HuH-7 (cell line): ENCODE measurements at places on chromosomes 6 and 20.
A peak's percentile ranks its signal among the peaks of the same experiment; 100 is the strongest.

- DNase-seq, result peak; percentile 77
Observed at GRCh38 chr6:12289365-12289919, 719 bp upstream of the EDN1 start.

GRCh38 chr6:84019141-84019841 lies 14.3 kb upstream of the MRAP2 start:
- DNase-seq, result no peak

DNA sequence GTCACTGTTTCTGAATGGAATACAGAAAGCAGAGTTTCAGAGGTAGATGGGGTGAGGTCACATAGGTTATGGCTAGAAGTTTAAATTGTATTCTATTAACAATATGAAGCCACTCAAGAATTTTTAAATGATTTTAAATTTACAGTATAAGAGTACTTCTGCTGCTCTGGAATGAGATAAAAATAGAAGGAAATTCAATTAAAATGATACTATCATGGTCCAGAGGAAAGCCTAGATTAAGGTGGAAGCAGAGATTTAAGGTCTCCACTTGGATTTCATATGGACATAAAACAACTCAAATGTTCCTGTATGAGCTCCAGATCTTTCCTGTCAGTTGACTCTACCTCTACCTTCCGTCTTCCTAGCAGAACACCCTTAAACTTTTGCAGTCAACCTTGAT lies 68.6 kb downstream of the REV3L start:
- no peak for DNase-seq

DNA sequence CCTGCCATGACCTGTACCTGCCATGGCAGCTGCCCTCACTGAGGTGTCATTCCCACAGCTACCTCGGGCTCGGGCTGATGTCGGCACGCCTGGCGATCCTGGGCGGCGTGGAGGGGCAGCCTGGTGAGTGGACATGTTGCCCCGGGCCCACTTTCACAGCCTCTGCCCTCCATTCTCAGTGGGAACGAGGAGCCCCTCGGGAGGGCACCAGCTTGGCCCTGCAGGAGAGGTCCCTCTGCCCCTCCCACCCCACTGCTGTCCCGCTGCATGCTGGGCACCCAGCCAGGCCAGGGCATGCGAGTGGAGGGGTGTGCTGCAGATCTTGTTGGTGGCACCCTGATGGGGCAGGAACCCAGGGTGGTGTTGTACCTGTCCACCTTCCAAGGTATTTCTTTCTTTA lies 23.0 kb downstream of the ENTPD6 start:
- DNase-seq, result no peak

GRCh38 chr6:154614641-154615040 lies 104.2 kb upstream of the CNKSR3 start:
- no peak for DNase-seq

DNA sequence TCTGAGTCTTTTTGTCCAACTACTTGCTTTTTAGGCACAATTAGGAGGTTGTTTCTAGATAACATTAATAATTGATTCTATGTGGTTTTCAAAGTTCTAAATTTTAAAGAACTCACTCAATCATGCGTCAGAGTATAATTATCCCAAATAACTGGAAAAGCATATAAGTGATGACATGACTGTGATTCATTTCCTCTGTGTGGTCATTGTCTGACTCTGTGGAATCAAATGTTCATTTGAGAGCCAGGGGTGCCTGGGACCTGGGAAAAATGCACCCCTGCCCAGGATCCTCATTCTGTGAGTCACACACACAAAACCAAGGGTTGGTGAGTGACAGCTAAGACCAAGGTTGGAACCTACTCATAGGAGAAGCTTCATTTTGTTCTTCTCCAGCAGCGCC lies 127.1 kb upstream of the MLIP start:
- DNase-seq, result no peak

DNA sequence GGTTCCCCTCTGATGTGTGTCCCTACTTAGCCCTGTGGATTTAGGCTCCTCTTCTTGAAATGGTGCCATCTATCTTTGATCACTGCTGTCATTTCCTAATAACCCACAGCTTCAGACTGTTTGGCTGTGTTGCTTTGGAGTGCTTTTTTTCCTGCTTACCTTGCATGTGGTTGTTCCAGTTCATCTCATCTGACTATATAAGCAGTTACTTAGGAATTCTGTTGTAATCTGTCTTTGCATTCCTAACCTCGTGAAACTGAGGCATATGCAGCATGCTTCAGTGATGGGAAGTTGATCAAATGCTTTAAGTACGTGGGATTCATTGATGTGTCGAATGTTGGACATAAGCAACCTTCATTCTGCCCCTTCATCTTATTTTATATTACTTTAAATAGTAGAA lies 115.8 kb upstream of the FLRT3 start:
- DNase-seq, result no peak

DNA sequence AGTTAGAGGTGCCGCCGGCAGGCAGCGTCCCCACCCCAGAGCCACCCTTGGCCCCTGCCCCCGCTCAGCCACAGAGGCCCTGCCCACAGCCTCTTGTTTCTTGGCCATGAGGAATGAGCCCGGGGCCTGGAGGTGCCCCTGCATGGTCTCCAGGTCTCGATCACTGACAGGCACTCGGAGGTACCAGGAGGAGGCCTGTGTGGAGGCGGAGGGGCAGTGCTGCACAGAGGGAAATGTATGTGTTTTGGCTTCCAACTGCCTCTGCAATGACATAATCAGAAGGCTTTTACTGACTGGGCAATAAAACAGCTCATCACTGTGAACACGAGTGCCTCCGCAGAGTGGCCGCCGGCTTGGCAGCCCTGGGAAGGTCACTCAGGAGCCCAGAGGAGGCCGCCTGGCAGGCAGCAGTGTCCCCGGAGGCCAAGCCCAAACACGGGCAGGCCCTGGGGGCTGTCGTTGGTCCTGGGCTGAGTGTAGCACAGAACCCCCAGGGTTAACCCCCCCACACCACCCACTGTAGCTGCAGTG lies 61.1 kb upstream of the GATA5 start:
- DNase-seq, result no peak

DNA sequence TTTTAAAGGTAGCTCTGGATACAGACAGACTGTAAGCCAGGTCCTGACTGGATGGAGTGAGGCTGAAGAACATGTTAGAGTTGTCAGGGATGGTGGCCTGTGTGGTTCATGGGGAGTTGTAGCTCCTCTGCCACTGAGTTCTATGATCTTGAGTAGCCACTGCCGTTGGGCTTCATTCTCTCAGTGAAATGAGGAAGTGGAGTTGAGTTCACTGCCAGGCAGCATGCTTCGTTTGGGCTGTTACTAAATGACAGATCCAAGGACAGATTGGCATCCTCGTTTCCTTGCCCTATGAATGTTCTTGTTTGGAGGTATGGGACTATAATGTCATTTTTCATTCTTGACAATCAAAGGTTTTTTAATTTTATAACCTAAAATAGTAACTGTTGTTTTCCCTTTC lies 37.2 kb downstream of the SCAND1 start:
- DNase-seq, result no peak

DNA sequence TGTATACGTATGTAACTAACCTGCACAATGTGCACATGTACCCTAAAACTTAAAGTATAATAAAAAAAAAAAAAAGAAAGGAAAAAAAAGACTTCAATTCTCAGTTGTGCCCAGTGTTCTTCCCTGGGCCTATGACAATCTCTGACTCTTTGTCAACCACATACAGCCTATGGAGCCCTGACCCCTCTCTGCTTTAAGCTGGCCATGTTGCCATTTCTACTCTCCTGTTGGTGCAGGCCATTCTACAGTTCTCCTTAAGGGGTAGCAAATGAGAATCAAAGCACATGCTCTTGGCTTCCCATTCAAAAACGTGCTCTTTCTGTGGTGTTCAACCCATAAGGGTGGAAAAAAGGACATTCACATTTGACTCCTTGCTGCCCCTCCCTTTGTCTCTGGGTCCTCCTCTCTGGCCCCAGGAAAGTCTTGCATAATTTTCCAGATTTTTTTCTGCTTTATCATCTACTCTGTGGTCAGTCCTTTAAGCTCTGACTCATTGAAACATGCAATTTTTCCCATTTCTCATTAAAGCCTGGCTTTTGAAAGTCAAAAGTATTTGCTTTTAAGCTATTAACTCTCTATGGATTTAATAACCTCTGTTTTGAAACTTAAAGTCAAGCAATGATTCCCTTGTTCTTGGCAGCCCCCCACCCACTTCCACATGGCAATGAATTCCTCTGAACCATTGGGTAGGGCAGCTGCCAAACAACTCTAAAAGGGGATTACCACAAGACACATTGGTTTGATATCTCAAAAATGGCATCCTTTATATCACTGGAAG lies 208.6 kb upstream of the MCHR2 start:
- no peak for DNase-seq

DNA sequence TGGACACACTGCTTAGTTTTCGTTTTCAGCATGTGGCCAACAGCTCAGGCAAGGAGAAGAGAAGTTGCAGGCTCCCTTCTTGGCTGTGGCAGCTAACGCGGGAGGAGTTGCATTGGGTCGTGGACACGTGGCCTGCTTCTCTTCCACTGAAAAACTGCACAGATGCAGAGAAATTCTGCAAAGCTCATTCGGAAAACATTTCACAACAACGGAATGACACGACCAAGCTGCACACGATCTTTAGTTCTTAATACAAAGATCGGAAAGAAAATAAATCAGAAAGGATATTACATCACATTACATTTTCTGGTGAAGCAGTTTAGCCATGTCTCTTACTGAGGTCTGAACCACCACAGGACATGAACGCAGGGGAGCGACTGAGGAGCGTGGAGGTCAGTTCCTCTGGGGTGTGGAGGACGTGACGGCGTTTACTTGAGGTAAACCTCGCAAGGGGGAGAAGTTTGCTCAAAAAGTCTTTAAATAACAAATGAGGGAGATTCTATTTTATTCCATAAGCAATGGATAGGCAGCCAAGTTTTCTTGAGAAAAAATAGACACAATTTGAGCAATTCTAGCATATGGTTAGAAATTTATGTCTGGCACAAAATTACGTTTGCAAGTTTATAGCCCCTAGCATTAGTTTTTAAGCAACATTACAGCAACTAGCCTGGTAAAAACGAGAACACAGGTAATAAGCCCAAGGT lies 178.3 kb downstream of the THBS2 start:
- DNase-seq, result no peak

DNA sequence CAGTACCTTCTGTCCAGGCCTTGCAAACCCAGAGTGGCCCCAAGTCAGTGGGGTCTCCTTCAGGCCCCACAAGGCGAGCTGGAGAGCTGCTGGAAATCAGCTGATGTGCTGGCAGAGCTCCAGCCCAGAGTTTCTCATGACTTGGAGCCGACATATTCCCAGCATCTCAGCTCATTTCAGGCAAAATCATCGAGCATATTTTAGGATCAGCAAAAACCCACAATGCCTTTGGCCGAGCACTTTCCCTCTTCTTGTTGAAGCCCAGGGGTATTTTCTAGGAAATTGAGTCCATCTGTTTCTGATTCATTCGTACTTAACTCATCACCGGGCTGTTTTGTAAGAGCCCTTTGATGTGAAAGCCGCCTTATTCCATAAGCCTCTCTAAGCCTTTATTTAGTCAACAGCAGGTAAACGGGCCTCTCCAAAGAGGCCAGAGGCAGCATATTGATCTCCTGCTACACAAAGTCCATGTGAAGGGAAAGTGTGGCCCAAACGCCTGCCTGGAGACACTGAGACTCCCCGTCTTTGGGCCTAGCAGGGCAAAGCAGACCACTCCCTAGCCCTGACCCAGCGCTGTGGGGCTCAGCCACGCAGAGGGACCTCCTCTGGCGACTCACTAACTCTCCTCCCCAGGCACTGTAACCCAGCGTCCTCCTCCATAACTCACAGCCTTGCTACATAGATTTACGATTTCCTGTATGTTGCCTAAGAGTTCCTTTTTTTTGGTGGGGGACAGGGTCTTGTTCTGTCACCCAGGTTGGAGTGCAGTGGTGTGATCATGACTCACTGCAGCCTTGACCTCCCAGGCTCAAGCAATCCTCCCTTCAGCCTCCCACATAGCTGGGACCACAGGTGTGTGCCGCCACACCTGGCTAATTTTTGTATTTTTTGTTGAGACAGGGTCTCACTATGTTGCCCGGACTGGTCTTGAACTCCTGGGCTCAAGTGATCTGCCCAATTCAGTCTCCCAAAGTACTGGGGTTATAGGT lies 12.1 kb upstream of the C20orf203 start:
- DNase-seq, result peak; percentile 62

- DNase-seq, result no peak
Observed at GRCh38 chr20:50027611-50028105, 44.9 kb downstream of the SNAI1 start.

DNA sequence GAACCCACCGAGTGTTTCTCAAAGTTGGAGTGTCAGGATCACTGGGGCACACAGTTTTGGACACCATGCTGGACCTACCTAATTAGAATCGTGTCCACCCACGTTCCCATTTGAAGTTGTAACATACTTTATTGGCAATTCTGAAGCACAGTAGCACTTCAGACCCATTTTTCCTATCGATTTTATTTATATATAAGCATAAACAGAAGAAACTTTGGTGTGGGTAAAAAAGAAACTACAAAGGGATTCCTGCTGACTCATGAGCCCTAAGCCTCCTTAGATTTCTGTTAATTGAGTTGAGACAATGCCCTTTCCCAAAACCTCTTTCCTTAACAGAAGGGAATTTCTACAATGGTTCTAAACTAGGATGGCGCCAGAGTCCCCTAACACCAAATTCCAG lies 398.0 kb downstream of the CDKAL1 start:
- DNase-seq, result no peak

GRCh38 chr6:165876588-165876987 lies 213.5 kb upstream of the PDE10A start:
- DNase-seq, result no peak

DNA sequence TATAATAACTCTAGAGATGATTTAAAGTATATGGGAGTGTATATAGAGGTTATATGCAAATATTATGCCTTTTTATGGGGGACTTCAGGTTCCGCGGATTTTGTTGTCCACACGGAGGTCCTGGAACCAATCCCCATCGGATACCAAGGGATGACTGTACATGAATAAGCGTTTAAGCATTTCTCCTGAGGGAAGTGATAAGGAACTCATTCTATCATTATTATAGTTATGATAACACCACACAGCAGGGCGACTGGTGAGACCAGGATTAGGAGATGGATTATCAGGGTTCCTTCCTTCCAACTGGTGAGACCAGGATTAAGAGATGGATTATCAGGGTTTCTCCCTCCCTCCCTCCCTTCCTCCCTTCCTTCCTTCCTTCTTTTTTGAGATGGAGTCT lies 6.6 kb downstream of the ECI2 start:
- DNase-seq, result no peak

DNA sequence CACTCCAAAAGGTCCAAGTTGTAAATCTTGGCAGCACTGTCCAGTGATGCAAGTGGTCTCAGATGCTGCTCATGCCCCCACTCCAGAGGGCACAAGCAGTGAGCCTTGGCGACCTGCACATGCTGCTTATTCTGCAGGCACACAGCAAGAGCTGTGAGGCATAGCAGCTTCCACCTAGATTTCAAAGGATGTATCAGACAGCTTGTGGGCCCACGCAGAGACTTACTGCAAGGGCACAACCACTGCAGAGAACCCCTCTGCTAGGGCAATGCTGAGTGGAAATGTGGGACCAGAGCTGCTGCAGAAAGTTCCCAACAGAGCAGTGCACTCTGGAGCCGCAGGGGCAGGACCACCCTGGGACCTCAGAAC lies 26.4 kb downstream of the SDHAF4 start:
- DNase-seq, result no peak

GRCh38 chr6:141988954-141989705 lies 143.6 kb upstream of the GJE1 start:
- peak; percentile 51 for DNase-seq
